Aorta (tissue), 5 donors: ENCODE measurements at places on chromosomes 13 and 19. TPM values are rescaled to one million over a fixed set of nuclear protein-coding genes. Genes with fewer than 3 reads are reported as not detected.

CGB8 gene
- not detected for total RNA-seq

- DNase-seq = no peak
Observed at GRCh38 chr19:17058236-17058635, 17.0 kb downstream of the HAUS8 start.

DNA sequence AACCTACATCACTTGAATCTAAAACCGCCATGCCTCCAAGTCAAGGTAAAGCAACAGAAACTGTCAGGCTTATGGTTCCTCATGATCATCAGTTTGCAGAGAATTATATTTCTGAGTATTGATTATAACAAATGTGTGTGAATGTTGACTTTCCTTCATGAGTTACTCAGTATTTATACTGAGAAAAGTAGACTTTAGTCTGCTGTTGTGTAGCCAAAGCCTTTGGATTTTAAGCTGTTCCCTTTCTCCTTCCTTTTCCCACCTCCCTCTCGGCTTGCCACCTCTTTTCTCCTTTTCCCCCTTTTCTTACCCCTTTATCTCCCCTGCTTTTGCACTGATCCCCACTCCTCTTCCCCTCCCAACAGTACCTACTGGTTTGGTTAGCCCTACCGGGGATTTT is 20.7 kb upstream of the GPR18 start:
- no peak for DNase-seq

DNA sequence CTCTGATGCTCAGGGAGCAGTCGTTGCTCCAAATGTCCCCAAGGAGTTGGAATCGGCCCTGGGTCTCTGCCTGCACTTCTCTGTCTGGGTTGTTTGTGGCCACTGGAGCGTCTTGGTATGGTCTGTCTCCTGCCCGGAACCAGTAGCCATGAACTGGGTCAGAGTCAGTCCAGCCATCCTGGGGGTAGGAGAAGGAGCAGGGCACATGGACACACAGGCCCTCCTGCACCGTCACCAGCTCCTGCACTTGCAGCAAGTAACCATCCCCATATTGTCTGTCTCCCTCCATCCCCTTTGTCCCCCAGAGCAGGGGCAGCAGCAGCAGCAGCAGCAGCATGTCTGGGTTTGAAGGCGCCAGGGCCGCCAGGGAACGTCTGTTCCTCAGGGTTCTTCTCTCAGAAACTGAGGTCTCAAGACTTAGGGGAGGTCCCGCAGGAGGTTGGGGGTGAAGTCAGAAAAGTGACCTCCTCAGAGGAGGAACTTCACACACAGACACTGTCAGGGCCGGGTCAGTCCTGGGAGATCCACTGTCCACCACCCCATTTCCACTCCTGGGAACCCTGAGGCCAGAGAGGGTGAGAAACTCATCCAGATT is at the start of gene SIGLEC8:
Gene SIGLEC8, minus strand, starts transcription at position 404 of the 595 bp plus-strand sequence. Its CDS starts 67 bp downstream, at position 337.
- DNase-seq = no peak

GRCh38 chr19:6551607-6552450 is 21.0 kb downstream of the TNFSF9 start:
- DNase-seq = peak; percentile 53
